ENCODE measurements at places on chromosomes 7 and 10.

GRCh38 chr10:62354916-62355315, 19.3 kb upstream of the ZNF365 start:
- DNase-seq, result no peak

DNA sequence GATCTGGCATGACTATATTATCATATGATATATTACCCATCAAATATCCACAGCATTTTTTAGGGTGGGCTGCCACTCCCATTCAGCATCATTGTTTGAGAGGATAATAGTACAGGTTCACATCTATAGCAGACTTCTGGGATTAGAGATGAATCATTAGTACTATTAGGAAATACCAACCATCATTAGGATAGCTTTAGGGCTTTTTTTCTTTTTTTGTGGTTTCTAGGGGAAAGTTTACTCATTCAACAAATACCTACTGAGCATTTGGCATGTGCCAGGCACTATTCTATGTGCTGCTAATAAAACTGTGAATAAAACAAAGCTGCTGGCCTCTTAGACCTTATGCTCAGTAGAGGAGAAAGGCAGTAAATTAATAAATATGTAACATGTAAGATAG, 40.6 kb downstream of the NHLRC2 start:
- no peak for DNase-seq

DNA sequence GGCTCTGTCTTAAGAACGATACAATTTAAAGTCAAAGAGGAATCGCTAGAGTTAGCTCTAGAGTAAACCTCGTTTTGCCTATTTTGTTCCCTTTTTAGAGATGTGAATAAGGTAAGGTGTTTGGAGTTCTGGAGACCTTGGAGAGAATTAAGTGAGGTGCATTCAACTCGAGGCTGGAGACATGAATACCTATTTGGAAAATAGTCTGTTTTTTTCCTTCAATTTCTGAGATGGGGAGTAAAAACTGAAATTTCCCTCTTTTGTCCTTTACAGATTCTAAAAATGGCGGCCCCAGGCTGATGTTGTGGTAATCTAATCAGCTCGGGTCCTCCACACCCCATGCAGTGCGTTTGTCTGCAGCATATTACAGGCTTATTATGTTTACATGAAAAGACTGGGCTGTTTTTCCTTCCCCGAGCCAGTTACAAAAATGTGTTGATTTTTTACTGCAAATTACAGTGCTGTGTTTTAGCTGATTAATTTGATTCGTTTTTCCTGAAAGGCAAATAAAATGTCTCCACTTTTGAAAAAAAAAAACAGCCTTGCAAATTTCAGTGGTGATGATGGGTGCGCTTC, 1.5 kb downstream of the KMT2E start:
- DNase-seq, result peak; percentile 45

DNA sequence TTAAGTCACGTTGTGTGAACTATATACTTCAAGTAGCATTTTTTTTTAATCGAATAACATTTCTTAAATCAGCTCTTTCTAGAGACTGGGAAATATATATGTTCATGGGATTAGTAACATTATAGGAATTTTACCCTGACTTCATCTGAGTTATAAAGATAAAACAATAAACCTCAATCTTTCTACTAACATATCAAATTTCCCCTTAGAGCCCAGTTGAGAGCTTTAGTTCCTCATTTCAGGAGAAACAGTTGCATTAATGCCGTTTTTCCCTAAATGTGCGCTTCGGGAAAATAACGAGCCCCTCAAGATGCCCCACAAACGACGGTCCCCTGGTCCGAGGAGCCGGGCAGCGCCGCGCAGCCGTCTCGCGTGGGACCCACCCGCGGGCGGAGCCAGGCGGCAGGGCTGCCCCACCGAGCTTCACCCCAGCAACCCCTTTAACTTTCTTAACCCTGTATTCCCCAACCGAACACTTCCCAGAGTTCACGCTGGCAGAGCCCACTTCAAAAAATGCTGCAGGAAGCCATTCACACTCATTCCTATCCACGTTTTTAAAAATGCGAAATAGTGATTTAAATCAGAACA, 152.5 kb upstream of the YAE1 start:
- no peak for DNase-seq

GRCh38 chr10:86699991-86700840, 31.9 kb downstream of the LDB3 start:
- no peak for DNase-seq

DNA sequence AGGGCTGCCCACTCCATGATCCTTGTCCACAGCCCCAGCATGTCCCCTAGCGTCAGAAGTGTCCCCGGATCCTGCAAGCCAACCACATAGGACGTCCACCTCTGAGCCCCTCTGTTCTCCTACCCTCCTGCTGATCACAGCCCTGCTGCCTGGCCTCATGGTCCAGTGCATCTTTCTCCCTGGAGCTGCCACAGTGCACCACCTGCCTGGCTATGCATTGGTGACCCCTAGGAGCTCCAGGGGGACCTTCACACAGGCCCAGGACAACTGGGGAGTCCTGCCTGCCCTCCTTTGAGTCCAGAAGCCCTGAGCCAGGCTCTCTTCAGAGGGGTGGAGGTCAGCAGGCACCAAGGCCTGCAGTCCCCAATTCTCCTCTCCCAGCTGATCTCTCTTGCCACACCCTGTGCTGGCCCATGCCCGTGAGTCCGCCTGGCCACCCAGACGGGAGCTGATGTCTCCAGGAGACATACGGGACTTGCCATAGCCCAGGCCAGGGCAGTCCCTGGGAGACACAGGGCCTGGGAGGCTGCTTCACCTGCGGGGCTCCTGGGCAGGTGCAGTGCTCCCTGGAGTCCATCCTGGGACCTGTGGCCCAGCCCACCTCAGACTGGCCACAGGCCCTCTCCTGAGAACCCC, 77.4 kb upstream of the RET start:
- no peak for DNase-seq

DNA sequence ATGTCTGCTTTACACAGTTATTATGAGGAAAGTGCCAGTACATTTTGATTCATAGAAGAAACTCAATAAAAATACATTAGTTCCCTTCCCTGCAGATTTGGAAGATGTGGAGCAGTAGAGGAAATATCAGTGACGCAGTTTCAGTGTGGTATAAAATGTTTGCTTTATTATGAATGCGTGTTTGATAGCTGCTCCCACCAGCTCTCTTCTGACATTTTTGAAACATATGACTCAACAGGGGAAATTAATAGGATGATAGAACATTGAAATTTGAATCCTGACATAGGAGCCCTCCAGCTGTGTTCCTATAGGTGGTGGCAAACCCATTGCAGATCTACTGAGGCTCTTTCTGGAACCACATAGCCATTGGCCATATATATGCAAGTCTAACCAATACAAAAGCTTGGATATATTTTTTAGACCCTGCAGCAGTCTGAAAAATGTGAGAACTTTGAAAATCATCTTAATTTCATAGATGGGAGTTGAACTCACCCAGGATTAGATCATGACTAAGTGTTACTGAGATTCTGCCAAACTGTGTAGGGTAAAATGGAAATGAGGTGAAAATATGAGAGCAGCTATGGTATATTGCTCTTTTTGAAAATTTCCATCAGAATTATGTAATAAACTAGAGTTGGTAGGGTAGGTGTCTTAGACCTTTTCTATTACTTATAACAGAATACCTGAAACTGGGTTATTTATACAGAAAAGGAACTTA, 47.8 kb downstream of the BZW2 start:
- no peak for DNase-seq

DNA sequence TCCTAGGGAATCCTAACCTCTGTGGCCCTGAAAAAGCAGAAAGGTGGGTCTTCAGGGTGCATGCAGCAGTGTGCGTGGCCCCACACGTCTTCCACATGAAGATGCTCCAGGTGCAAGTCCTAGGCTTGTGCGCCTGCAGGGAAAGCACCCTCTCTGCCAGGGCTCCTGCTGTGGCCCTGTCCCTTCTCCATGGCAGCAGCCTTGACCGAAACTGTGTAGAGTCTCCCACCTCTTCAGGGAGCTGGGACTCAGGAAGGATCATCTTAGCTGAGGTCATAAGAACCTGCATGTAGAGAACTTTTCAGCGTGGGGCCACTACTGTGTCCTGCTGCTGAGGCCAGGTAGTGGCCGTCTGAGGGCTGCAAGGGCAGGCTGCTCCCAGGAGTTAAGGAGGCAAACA, 6.3 kb upstream of the CSGALNACT2 start:
- DNase-seq, result no peak

DNA sequence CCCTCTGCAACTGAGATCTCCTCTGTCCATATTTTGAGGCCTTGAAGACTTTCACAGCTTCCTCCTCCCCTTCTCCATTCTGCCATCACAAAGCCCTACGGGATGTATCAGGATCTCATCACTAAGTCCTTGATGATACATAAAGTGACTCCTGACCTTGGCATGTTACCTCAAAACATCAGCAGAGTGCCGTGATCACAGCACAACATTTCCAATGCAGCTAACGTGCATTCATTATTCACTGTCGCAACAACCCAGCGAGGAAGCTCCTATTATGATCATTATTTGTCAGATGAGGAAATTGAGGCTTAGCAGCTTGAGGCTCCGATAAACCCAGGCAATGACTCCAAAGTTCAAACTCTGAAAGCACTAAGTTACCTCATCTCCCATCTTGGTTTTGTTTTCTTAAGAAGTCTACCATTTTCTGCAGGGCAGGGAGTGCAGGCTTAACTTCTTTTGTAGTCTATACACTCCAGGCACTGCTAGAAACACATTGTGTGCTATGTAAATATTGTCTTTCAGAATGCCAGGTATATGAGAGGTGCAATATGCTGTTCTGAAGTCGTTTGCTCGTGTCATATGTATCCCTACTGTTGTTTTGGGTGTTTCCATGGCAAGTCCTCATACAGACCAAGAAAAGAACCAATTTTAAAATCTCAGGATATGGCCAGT, 80.6 kb upstream of the C1QL3 start:
- no peak for DNase-seq

- no peak for DNase-seq
These were observed 598.0 kb downstream of the PTPRN2 start for GRCh38 chr7:157989589-157989988.

DNA sequence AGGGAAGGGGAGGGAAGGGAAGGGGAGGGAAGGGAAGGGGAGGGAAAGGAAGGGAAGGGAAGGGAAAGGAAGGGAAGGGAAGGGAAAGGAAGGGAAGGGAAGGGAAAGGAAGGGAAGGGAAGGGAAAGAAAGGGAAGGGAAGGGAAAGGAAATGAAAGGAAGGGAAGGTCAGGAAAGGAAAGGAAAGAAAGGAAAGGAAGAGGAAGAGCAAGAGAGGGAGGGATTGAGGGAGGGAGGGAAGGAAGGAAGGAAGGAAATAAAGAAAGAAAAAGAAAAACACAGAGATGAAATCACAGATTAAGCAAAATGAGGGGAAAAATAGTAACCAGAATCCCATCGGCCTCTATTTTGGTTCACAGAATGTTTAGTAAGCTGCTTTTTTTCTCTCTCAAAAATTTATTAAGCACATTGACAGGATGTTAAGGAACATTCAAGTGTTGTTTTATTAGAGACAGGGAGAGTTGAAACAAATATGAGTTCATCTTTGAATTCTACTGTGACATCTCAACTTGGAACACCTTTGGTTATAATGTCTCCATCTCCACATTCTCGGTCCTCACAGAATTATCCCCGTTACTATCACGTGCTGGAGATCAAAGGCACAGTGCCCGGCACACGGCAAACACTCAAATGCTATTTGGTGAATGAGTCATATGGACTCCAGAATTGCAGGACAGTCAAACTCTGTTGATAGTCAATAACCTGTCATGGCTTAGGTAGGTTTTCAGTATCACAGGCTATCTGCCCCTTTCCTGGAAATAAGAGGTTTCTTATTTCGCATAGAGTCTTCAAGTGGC, 52.4 kb downstream of the ABCB1 start:
- DNase-seq, result no peak

- no peak for DNase-seq
These were observed 331.1 kb downstream of the KIF20B start for GRCh38 chr10:90032519-90032918.

DNA sequence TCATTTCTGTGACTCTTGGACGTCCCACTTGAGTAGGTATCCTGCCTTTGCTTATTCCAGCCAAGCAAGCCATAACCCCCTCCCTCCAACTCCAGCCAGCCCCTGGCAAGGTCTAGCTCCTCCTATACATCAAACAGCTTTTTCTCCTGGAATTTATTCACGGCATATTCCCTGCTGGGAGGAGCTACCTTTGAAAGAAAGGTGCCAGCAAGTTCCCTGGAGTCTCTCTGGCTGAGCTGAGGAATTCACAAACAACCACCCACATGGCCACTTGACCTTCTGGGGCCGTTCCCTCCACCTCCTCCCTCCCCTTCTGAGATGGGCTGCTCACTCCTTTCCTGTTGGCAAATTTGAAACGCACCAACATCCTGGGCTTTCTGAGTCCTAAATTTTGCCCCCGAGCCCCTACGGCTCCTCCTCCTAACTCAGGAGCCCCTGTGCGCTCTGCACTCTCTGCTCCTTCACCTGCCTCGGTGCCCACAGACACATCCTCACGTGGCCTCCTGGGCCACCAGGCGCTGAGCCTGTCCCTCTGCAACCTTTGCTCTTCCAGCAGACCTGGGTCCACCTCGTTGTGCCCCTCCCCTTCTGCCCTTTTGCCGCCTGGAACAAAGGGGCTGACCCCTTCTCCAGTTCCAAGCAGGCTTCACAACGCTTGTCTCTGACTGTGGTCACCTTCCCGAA, 48.0 kb downstream of the HSPA12A start:
- no peak for DNase-seq

All from CD4-positive, alpha-beta T cell treated with Interleukin-6 at 100 ng/mL for 8 hours (primary cell).